ACHN (cell line): ENCODE measurements at places on chromosomes 2 and 18.
A peak's percentile ranks its signal among the peaks of the same experiment; 100 is the strongest.

DNA sequence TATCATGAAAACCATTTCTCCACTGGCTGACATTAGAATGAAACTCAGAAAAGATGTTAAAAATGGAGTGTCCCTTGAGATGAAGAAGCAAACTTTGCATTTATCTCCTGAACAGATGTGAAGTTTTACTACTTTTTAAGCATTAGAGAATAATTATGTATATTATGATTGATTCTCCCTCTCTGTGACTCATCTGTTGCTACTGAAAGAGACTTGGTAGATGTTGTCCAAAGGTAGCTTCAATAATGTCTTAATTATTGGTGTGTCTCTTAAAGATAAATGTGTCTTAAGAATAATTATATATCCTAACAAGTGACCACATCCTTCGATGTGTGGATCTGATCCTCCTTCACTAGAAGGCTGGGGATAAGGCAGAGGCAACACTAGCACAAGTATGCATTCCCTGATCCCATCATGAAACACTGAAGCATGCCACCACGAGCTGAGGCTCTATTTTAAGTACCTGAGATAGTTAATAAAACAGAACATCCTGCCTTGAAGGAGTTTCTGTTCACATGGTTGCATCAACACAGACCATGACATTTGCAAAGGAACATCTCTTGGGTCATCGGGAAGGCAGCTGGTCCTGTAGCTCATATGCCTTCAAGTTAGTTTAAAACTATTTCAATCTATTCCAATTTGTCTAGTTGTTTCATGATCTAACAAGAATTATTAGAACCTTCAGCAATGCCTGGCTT lies 15.5 kb downstream of the RND3 start:
- DNase-seq, result no peak

- no peak for DNase-seq
These were observed 197.2 kb upstream of the ID2 start for GRCh38 chr2:8484502-8485283.

- no peak for DNase-seq
These were observed 69.7 kb downstream of the NCK2 start for GRCh38 chr2:105814291-105814940.

- DNase-seq, result peak; percentile 87
These were observed 35.8 kb upstream of the AFF3 start for GRCh38 chr2:100178085-100178788.

GRCh38 chr2:128721096-128721495 lies 402.4 kb upstream of the HS6ST1 start:
- no peak for DNase-seq

DNA sequence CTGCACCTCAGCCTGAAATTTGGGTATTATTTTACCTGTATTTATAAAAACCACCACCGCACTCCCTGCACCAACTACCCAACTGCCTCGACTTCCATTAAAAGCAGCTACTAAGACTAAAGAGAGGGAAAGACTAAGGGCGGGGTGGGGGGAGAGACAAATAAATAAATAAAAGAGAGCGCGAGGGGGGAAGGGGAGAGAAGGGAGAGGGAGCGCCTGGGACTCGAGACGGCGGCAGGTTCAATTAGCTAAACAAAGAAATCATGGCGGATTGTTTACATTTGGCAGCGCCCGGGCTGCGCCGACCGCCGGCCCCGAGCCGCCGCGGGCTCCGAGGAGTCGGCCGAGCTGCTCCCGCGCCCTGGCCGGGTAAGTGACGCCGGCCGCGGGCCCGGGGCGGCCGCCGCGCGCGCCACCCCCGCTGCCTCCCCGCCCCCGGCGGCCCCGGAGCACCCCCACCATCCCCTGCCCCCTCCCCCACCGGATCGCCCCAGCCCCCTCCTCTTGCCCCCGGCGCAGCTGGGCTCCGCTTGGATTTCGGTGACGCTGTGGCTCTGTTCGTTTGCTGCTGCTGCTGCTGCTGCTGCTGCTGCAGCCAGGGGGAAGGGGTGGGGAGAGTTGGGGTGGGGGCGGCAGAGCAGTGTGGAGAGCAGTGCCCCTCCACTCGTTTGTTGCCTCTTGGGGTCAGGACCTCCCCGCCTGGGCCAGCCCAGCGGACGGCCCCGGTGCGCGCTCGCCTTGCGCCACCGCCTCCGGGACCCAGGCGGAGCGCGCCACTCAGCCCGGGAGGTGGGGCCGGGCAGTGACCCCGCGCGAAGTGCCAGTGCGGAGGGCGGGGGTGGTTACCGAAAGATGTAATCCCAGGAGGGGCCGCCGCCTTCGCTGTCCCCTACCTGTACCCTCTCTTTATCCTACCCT lies 187.2 kb upstream of the FANCL start:
- peak; percentile 25 for DNase-seq

DNA sequence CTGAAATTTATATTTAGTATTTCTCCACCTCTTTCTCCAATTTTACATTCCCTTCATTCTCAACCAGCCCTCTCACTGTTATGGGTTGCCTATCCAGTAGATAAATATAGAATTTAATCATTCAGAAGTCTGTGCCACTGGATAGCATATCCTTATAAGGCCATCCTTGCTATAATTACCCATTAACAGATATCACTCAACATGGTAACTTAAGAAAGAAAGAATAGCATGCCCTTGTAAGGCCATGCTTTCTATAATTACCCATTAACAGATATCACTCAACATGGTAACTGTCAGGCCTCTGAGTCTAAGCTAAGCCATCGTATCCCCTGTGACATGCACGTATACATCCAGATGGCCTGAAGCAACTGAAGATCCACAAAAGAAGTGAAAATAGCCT lies 1137.4 kb upstream of the FAM98A start:
- DNase-seq, result no peak

DNA sequence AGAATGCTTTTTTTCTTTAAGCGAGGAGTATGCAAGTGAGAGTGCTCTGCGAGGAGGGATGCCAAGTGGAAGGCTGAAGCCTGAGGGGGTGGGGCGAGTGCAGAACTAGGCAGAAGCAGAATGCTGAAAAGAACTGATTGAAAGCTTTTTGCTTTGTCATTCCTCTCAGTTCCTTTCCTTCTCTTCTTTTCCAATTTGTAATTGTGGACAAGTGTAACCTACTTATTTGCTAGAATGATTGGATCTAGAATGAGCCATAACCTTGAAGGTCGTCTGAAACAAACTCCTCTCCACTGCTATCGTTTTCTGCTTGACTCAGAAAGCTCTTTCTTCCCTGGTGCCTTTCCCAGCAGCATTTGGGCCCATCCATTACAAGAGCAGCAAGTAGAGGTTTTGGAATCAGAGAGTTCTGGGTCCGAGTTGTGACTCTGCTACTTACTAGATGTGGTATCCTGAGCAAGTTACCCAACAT lies 115.3 kb downstream of the METTL8 start:
- DNase-seq, result no peak

DNA sequence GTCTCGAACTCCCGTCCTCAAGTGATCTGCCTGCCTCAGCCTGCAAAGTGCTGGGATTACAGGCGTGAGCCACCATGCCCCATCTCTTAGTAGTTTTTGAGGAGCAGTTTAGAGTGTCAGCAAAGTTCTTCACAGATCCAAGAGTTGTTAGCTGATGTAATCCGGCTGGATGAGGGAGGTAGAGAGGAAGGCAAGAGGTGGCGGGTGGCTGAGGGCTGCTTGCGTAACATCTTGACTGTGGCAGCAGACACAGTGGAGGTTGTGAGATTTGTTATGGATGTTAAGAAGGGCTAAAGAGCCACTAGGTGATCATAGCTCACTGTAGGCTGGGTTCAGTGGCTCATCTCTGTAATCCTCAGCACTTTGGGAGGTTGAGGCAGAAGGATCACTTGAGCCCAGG lies 19.5 kb upstream of the FAM136A start:
- no peak for DNase-seq

- no peak for DNase-seq
These were observed 23.8 kb downstream of the COPS8 start for GRCh38 chr2:237109421-237109934.

DNA sequence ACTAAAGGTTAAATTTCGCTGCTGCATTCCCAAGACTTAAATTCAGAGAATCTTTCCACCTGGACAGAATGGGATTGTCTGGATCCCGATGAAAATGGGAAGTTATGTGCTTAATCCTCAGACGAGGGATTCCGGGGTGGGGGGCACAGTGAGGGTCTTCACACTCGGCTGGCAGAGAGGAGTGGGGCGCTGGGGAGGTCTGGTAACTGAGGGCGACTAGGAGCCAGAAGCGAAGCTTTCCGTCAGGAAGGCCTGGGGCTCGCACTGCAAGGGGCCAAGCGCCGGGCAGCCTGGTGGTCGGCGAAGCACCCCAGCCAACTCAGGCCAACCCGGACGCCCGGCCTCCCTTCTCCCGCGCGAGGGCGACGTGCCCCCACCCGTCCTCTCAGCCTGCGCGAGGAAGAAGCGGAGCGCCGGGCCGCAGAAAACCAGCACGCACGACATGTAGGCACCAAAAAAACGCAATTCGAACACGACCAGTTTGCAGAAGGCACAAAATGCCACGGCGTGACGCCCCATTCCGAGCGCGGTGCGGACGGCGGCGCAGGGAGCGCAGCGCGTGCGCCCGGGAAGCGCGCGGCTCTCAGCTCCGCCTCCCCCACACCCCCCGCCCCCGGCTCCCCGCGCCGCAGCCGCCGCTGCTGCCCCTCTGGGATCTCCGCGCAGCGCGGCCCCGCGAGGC lies 188.1 kb downstream of the ZEB2 start:
- no peak for DNase-seq

DNA sequence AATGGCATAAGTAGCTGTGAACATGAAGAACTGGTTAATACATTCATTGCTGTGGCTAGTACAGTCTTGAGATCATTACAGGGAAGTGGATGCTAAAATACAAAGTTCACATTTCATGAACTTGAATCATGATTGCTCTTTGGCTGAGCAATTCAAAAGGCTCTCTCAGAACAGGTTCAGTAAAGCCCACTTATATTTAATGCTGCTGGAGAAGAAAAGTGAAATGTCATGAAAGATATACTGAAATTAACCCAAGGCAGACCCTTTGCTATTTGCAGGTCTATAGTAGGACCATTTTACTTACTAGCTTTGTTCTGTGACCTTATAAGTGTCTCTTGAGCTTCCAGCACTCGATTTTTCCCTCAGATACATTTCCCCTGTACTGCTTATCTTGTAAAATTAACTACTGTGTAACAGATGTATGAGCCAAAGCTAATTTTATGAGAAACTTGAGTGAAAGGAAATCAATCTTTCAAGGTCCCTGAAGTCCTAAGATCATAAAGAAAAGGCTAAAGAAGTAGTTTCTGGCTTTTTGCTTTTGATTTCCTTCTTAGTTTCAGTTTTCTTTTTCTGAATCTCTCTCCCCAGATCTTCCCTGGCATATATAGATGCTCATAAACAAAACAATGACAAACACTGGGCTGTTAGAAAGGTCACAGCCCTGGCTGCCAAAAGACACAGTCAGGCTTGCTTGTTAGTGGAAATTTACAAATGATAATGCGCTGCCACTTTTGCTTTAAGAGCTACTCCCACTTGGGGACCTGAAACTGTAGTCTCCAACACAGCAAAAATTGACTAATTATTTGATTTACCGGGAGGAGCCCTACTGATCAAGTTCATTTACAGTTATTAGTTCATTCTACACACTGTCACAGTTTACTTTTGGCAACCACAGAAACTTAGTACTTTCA lies 132.7 kb upstream of the XPO1 start:
- peak; percentile 54 for DNase-seq

DNA sequence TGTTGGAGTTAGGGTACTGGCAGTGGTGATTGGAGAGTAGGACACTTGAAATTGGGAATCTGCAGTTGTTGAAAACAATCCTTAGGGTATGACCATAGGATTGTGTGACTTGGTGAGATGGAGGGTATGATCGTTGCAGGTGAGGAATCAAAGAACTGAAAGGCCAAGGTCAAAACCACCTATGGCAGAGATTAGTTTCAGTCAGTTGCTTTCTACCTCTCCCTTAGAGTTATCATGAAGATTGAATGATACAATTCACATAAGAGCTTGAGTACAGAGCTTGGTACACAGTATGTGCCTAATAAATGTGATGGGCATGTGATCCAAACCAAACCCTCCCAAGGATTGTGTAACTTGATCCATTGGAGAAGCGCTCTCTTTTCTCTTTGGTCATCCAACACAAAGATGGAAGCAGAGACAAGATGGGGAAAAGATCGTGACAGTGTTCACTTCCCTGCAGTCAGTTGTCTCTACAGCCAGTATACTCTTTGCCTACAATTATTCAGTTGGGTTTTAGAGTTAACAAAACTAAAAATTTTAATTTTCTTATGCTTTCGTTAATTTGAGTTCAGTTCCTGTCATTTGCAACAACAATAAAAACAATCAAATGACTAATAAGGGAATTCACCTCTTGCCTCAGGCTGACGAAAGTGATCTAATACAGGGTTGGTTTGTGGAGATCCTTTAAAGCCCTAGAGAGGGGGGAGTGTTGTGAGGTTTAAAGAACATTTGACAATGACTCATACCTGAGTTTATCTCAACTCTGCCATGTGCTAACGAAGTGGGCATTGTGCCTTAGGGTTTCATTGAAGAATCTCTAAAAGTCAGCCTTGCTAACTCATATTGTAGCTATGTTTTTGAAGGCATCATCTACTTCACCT lies 14.8 kb upstream of the SMAD2 start:
- no peak for DNase-seq

GRCh38 chr18:36769172-36769571 lies 59.6 kb downstream of the TPGS2 start:
- DNase-seq, result peak; percentile 52

DNA sequence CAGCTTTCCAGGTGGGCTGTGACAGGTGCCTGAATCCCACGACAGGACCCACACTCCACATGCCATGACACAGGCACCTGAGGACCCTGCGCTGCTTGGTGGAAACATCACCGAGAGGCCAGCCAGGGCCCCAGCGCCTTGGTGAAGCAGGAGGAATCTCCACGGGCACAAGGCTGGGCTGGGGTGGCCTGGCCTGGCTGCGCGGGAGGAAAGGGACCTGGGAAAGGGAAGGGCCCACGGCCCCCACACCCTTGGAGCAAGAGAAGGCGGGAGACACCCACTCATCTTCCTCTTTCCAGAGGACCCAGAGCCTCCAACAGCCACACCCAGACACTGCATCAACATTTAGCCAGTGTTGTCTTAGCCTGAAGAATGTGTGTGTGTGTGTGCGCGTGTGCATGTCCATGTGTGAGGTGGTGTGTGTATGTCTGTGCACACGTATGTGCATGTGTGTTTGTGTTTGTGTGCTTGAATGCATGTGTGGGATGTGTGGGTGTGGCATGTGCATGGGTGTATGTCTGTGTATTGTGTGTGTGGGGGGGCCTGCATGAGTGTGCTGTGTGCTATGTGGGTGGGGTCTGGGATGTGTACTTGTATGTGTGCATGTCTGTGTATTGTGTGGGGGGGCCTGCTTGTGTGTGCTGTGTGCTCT lies 6.3 kb upstream of the OTOS start:
- no peak for DNase-seq

- peak; percentile 61 for DNase-seq
These were observed 210.0 kb downstream of the RBM43 start for GRCh38 chr2:151051574-151052220.
